ENCODE measurements at places on chromosomes 12 and 14.

GRCh38 chr14:70144046-70144445, 44.7 kb downstream of the SLC8A3 start:
- peak; percentile 64 for DNase-seq

GRCh38 chr12:29012673-29013072, 136.4 kb upstream of the FAR2 start:
- DNase-seq, result no peak

DNA sequence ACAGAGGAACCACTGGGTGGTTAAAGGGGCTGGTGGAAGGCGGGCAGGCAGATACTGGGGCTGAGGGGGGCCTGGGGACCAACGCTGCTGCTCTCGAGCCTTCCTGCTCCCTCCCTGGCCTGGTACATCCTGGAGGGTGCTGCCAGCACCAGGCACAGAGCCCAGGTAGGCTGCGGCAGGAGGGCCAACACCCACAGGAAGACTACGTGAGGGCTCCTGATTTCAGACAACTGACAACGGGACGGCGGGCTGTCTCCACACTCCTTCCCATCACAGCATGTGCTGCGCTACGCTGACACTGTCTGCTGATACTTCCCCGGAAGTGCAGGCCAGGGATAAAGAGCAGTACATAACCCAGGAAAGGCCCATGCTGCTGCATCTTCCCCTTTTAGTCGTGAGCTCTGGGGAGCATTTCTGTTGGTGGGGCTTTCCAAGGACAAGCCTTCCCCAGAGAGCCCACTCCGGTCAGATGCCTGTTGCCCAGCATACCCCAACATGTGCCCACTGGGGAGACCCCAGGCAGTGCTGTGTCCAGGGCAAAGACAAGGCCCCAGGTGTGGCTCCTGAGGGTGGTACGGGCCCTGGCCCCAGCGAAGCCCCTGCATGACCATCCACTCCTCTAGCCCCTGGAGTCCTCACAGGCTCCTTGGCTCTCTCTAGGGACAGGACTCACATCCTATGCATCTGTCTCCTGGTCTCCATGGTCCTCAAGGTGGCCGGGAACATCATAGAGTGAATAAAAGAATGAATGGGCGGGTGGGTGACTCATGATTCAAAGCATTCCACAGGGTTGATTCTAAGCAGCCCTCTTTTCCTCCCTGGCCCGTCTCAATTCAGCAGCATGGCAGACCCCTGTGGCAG, 38.0 kb downstream of the CHGA start:
- DNase-seq, result peak; percentile 20

DNA sequence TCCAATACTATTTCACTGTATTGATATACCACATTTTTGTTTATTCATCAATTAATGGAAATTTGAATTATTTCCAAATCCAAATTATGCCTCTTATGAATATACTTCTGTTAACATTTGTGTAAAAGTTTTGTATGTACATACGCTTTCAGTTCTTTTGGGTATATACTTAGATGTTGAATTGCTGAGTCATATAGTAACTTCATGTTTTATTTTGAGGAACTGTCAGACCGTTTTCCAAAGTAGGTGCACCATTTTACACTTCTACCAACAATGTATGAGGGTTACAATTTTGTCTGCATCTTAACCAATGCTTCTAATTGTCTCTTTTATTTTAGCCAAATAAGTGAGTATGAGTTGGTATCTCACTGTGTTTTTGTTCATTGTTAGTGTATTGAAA, 10.2 kb upstream of the CCER1 start:
- DNase-seq, result peak; percentile 33

All from suppressor macrophage treated with lipopolysaccharide for 1 hour (primary cell).